ENCODE measurements at places on chromosomes 6 and 20. TPM values are rescaled to one million over a fixed set of nuclear protein-coding genes. Genes with fewer than 3 reads are reported as not detected.
A peak's percentile ranks its signal among the peaks of the same experiment; 100 is the strongest.

DNA sequence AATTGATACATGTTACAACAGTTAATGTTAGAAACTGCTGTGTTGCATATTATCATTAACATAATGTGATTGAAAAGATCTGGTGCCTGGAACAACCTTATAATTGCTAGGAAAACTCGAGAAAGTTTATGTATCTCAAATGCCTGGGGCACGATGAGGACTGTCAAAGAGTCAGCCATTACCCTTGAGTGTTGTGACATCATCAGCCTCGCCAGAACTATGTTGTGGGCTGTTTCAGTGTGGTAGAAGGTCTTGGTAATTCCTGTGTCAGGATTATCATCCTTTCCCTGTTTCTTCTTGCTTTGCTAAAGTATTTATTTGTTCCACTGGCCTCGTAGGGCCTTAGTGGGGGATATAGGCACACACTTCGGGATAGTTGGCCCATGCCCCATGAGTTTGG, 185.1 kb downstream of the DTNBP1 start:
- no peak for DNase-seq

GRCh38 chr20:23445596-23446217, 6.2 kb downstream of the CSTL1 start:
- peak; percentile 84 for DNase-seq

DNA sequence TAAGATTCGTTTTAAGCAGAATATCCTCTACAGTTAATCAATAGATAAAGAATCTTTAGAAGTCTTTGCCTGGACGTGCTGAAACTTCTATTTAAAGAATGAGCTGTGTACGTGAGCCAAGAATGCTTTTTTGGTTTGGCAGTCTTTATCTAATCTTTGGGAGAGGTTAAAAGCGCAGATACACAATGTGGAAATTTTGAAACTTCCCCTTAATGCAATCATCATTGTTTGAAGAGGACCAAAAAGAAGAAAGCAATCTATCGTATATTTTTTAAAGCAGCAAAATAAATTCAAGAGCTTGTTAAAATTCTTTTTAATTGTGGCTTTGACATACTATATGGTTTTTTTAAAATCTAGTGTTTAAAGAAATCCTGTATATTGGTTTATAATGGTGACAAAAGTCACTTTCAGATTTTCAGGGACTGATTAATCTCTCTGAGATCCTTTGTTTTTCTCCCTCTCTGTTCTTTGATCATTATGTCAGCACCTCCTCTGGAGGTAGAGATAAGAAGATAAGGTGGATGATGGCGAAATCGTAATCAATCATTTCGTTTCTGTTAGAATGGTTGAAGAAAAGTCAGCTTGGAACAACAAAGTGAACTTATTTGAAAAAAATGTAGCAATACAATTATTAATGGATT, 92.1 kb upstream of the FAM184A start:
- no peak for DNase-seq

DNA sequence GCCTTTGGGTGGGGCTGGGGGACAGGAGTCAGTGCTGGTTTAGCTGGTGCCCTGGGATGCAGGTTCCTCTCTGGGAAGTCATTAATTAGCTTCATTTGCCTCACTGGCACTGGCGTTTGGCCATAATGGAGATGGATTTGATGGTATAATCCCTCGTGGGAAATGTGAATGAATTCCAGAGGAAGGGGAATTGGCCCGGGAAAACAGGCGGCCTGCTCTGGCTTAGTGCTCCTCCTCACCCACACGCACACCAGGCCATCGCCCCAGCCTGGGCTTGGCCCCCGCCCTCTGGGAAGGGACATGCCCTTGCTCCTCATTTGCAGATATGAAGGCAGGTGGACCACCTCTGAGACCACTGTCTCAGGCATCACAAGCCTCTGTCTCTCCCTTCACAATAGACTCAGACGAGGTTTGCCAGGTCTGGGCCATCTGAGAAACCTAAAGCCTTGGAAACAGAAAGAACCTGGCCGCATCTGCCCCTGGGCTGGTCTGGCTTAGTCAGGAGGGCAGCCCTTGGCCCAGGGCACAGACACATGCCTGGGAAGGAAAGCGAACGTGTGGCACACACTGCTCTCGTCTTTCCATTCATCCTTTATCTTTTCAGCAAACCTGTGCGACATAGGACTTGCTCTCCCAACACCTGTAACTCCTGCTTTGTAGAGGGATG, 199.2 kb upstream of the CDH4 start:
- no peak for DNase-seq

- DNase-seq = peak; percentile 52
Measured at GRCh38 chr6:5730585-5731263, 276.0 kb downstream of the NRN1 start.

- no peak for DNase-seq
Measured at GRCh38 chr6:41164551-41165120, 1.7 kb upstream of the TREM2 start.

Gene DZANK1
- 2.8 TPM for total RNA-seq

Gene BMP2
- total RNA-seq = 2.0 TPM

Gene LST1
- total RNA-seq = not detected
